Stimulated activated CD8-positive, alpha-beta memory T cell treated with anti-CD3 and anti-CD28 coated beads, Interleukin-15, amount 100 ng/mL, for 4 hours (primary cell): ENCODE measurements at places on chromosomes 16 and 17.

- no peak for DNase-seq
Measured at GRCh38 chr17:61825448-61826137, 37.7 kb downstream of the BRIP1 start.

- no peak for DNase-seq
Measured at GRCh38 chr17:59619035-59619297, 729 bp upstream of the CLTC start.

GRCh38 chr16:83701494-83701893 lies 106.3 kb upstream of the HSBP1 start:
- DNase-seq, result no peak

GRCh38 chr17:63843910-63844677 lies 1.6 kb upstream of the SMARCD2 start:
- no peak for DNase-seq

GRCh38 chr17:12584727-12585126 lies 81.0 kb upstream of the MYOCD start:
- no peak for DNase-seq

DNA sequence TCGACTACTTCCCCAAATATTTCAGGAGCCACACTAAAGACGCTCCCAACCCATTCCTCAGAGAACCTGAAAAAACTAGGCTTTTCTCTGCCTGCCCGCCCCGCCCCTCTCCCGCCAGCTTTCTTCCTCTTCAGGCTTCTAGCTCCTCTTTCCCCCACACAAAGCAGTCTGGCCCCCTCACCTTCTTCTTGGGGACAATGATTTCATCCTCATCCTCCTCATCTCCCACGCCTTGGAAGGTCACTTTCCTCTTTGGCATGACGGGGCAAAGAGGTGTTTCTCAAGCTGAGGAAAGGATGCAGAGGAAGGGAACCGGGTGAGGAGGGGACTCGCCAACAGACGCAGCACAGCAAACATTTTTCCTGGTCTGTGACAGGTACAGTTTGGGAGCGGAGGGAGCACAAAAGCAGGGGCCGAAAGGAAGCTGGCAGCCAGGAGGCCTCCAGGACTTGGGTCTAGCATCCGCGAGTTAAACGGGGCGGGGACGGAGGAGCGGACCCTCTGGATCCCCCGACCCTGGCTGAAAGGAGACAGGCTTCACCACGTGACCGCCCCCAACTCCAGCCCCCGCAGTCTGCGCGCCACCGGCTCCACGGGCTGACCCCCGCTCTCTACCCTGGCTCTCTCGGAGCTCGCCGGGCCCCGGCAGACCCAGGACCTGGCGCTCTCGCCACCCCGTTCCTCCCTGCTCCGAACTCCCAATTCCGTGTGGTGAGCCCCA lies 525 bp downstream of the CD2BP2 start:
- no peak for DNase-seq

- DNase-seq, result no peak
Measured at GRCh38 chr17:31294820-31295488, 2.1 kb downstream of the OMG start.

DNA sequence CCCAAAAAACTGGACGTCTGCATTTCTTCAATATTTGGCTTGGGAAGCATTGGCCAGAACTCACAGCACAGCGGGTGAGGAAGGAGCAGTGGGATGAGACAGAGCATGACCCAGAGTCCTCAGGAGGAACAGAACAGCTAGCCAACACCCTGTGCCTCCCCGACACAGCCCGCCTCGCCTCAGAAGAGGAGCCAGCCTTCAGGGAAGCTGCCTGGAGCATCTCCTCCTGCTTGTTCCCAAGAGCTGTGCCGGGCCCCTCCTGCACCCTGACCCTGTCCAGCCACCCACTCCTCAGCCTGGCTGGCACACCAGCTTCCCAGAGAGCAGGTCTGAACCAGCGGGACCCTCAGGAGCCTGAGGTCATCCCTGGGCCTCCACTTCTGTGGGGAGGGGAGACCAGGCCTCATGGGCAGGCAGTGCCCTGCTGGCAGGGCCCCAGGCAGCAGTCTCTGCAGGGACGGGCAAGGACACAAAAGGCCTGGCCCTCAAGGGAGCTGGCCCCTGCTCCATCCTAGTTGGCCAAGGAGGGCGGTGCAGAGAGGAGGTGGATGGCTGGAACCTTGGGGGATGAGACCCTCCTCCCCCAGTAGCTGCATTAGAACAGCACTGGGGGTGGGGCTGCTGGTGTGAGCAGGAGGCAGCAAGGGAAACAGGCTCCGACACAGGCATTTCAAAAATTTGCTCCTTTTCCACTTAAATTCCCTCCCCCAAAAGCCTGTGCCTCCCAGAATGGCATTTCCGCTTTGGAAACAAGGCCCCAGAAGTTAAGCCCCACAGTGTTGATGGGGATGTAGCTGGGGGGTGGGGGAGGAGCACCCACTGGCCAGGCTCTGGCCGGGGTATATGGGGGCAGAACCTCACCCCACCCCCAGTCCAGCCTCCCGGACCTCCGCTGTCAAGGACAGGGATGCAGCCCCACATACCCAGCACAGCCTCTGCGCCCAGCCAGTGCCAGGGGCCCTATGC lies 1.8 kb upstream of the BCAR1 start:
- DNase-seq, result no peak

- no peak for DNase-seq
Measured at GRCh38 chr16:30802936-30803335, 15.9 kb upstream of the ZNF629 start.

DNA sequence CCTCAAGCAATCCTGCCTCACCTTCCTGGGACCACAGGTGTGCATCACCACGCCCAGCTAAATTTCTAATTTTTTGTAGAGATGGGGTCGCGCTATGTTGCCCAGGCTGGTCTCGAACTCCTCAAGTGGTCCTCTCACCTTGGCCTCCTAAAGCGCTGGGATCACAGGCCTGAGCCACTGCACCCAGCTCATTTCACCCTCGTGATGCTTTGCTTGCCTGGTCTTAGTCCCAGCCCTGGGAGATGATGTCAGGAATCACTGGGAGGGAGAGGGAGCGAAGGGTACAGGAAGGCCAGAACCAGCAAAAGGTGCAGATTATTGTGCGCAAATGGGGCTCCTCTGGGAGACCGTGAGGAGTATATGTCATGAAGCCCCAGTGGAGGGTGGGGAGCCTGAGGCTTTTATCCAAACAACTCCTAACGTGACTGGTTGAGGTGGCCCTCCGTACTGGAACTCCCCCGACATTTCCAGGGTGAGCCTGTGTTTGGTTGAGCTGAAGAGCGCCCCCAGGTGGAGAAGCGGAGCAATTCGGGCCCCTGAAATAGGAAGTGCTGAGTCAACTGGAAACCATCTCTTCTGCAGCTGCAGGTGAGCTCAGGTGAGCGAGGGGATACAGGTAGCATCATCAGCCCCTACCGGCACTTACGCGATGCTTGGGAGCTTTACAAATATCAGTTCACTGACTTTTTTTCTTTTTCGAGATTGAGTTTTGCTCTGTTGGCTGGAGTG lies 41.2 kb upstream of the HAPSTR1 start:
- no peak for DNase-seq

DNA sequence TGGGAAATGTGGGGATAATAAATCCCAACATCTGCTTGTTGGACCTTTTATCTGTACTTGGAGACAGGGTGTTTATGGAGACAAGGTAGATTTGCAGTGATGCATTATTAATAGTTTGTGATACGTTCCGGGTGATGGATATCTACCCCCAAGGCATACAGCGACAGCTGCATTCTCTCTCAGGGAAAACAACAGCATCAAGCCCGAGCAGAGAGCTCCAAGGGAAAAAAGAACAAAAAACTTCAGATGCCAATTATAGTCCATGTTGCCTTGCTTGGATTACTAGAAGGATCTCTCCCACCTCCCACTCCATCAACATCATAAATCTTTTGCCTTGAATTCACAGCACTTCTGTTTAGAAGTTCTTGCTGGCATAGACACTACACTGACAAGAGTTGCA lies 187.5 kb upstream of the CDH11 start:
- no peak for DNase-seq

DNA sequence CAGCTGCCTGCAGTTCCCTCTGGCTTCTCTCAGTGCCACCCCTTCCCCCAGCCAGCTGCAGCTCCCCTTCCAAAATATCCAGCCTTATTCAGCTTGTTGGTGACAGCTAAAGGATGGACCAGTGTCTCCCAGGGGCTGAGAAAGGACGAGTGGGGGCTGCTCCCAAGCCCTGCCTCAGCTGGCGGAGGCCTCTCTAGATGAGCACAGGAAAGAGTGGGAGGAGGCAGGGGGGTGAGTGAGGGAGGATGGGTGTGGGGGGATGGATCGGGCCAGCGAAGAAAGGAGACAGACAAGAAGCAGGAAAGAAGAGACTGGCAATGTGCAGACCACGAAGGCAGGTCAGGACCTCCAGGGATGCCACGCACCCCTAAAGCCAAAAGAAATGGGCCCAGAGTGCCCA lies 17.5 kb downstream of the PIPOX start:
- no peak for DNase-seq

DNA sequence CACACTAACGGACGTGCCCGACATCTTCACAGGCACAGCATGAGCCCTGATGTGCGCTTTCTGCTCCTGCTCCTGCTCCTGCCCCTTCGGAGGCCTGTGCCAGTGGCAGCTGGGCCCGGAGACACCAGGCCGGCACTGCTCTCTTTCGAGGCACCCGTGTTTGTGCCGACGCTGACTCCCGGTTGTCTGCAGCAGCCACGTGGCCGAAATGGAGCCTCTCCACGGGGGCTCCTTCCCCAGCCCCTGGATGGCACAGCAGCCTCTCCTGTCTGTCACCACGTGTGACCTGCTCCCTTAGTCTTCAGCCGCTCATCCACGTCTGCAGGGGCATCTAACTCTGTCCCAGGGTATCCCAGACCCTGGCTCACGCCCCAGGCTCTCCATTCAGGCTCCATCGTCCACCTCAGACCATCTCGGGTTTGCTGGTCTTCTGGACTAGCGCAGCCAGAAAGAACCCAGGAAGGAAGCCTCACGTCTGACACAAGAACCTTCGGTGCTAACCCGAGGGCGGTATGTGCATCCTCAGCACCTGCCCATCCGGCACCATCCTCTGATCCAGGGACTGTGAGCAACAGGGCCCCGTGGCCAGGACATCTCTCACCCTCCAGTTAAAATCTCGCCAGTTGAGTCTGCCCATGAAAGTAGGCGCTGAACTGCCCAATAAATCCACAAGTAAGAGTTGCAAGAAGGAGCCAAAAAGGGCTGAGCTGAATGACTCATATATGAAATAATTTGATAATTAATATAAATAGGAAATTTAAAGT lies 4.2 kb upstream of the RPH3AL start:
- DNase-seq, result no peak

- DNase-seq, result no peak
Measured at GRCh38 chr17:76142585-76143041, 1.6 kb upstream of the FOXJ1 start.

DNA sequence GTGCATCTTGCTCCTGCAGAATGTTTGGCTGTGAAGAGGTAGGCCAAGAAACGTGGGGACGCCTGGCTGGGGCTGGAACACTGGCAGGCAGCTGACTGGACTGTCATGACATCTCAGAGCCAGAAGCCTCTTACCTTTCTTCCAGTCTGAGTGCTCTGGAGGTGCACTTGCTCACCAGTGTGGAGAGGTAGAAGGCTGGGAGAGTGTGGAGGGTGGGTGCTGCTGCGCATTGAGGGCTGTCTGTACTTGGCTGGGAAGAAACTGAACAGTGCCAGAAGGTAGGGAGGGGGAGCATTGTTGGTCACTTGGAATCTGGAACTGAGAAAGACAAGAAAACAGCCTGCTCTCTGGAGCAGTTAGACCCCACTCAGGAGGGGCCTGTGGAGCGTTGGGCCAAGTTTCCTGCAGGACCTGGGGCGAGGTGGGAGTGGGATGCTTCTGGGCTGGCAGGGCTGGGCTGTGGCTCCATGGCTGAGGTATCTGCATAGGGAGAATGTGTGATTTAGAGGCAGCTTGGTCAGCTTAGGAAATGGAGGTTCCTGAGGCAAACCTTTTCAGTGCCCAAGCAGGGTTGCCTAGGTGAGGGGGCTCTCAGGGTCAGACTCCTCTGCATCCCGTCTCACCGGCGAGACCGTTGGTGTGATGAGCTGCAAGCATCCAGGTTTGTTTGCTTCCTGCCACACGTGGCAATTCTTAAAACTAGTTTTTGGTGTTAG lies 55.1 kb downstream of the KSR1 start:
- no peak for DNase-seq

DNA sequence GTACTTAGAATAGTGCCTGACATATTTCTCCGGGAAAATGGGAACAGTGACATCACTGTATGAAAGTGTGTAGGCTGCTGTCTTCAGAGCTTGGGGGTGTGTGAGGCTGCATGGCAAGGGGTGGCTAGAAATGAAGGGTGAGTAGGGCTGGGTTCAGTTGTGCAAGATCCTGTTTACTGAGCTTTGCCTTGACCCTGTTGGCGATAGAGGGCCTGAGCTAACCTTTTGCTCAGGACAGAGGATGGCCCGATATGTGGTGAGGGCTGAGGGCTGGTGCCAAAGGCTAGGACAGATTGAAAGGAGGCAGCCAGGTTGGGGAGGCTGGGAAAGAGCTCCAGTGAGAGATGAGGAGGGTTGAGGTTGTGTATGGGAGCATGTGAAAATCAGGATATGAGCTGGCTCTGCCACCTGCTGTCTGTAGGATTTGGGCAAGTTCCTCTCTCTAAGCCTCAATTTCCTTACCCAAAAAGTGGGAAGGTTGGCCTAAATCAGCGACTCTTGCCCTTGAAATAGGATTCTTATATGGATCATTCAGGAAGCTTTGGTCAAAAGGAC lies 6.0 kb upstream of the CCL1 start:
- no peak for DNase-seq

GRCh38 chr17:48542114-48542656 lies 2.7 kb downstream of the HOXB2 start:
- DNase-seq, result no peak

DNA sequence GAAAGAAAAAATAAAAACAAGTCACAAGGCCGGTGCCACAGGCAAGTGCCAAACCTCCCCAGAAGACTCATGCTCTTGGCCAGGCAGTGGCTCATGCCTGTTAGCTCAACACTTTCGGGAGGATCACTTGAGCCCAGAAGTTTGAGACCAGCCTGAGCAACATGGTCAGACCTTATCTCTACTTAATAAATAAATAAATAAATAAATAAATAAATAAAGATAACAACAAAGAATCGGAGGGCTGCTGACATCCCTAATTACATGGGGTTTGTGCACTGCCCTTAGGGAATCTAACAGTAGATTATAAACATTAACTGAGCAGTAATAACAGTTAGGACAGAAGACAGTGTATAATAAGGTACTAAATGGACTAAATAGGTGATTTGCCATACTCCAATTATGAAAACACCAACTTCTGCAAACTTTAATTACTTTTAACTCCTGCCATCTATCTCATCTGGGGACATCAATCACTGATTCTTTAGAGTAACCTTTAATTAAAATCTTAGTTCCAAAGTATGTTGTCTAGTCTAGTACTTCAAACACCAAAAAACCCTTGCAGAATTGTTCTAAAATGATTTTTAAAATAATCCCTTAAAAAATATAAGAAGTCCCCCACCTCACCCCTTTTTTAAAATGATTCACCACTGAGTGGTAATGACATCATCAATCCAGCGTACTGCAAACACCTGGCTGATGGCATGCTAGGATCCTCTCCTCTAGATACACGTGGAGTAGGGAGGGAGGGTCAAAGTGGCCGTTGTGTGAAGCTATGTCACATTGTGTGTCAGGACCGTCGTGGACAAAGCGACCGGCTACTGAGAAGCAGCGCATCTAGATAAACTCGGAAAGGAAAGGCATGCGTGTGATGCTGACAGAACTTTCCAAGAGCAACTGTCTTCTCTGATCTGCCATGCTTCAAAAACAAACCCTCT lies 28.5 kb downstream of the CYTH1 start:
- no peak for DNase-seq
